Right ventricle myocardium superior (tissue), 1 donor: ENCODE measurements at places on chromosomes 2 and 18. TPM values are rescaled to one million over a fixed set of nuclear protein-coding genes. Genes with fewer than 3 reads are reported as not detected.

The IL18R1 gene
- 0.67 TPM for total RNA-seq

The TMEM17 gene
- 1.7 TPM for total RNA-seq

The CAB39 gene
- 80.9 TPM for total RNA-seq

The IL36B gene
- total RNA-seq = not detected

The EML6 gene
- 0.56 TPM for total RNA-seq

The GCKR gene
- total RNA-seq = not detected

The STAT4 gene
- total RNA-seq = 0.70 TPM

The B4GALT6 gene
- total RNA-seq = 7.4 TPM

The LRP2 gene
- not detected for total RNA-seq

The DSG4 gene
- not detected for total RNA-seq

The ANKRD30BL gene
- not detected for total RNA-seq

The GALNT3 gene
- total RNA-seq = 0.19 TPM

The TUBA3E gene
- total RNA-seq = 69.5 TPM
